ENCODE measurements at places on chromosomes 5 and 9. TPM values are rescaled to one million over a fixed set of nuclear protein-coding genes. Genes with fewer than 3 reads are reported as not detected.

Gene SPAG8
- 4.7 TPM for total RNA-seq

Gene AK1
- 28.4 TPM for total RNA-seq

Gene KIF12
- 3.3 TPM for total RNA-seq

Gene ALDH1A1
- 1.4 TPM for total RNA-seq

Gene ERBIN
- total RNA-seq: 88.3 TPM

Gene TAF11L6
- total RNA-seq: not detected

Gene LURAP1L
- total RNA-seq: 0.94 TPM

Gene PCSK1
- 1.6 TPM for total RNA-seq

Gene IL13
- not detected for total RNA-seq

Gene PALM2AKAP2
- total RNA-seq: 5.0 TPM

Gene IL5
- not detected for total RNA-seq

Gene SARDH
- 2.5 TPM for total RNA-seq

Gene PCDHGB2
- total RNA-seq: 8.3 TPM

Gene RGMB
- total RNA-seq: 51.9 TPM

Gene SOX30
- total RNA-seq: not detected

Gene ALDOB
- 0.16 TPM for total RNA-seq

Gene LRRC14B
- total RNA-seq: not detected

Gene TMEM203
- total RNA-seq: 42.9 TPM

Gene KIF24
- total RNA-seq: 0.78 TPM

Gene PARP8
- total RNA-seq: 48.7 TPM

Gene ZDHHC11
- 7.2 TPM for total RNA-seq

Gene CEP72
- 5.9 TPM for total RNA-seq

Measured in occipital lobe (tissue), 3 donors.